CD8-positive, alpha-beta memory T cell (primary cell): ENCODE measurements at places on chromosomes 3 and 15.

- H3K27ac ChIP-seq: no peak overlapping the region
- no peak for DNase-seq
- H3K27me3 ChIP-seq: no peaks in the 10 kb centered on the region
Measured at GRCh38 chr3:111676211-111677006, 81.3 kb upstream of the ZBED2 start.

GRCh38 chr3:174162550-174162949, 696.6 kb upstream of the NAALADL2 start:
- no peak overlapping the region for H3K27ac ChIP-seq
- no peaks in the 10 kb centered on the region for H3K27me3 ChIP-seq
- no peak overlapping the region for H3K4me3 ChIP-seq
- H3K4me1 ChIP-seq: no peaks in the 10 kb centered on the region

GRCh38 chr3:69324362-69325025, 61.4 kb downstream of the FRMD4B start:
- no peak for DNase-seq
- peaks cover 24% of the 10 kb centered on the region for H3K4me1 ChIP-seq
- H3K27ac ChIP-seq: no peak overlapping the region
- no peaks in the 10 kb centered on the region for H3K36me3 ChIP-seq
- no peak overlapping the region for H3K4me3 ChIP-seq
- no peaks in the 10 kb centered on the region for H3K27me3 ChIP-seq

- no peak overlapping the region for H3K4me3 ChIP-seq
- H3K27ac ChIP-seq: no peak overlapping the region
- H3K36me3 ChIP-seq: no peaks in the 10 kb centered on the region
- no peaks in the 10 kb centered on the region for H3K4me1 ChIP-seq
Measured at GRCh38 chr3:70943886-70944285, 631.4 kb upstream of the MDFIC2 start.

- no peaks in the 10 kb centered on the region for H3K36me3 ChIP-seq
- H3K4me1 ChIP-seq: no peaks in the 10 kb centered on the region
- DNase-seq: no peak
- no peaks in the 10 kb centered on the region for H3K27me3 ChIP-seq
- H3K27ac ChIP-seq: no peak overlapping the region
Measured at GRCh38 chr3:165852711-165853110, 15.5 kb upstream of the BCHE start.

- no peaks in the 10 kb centered on the region for H3K4me1 ChIP-seq
- DNase-seq: no peak
- H3K36me3 ChIP-seq: peaks cover 42% of the 10 kb centered on the region
- no peak overlapping the region for H3K4me3 ChIP-seq
- no peak overlapping the region for H3K27ac ChIP-seq
Measured at GRCh38 chr3:122538956-122539490, 24.3 kb upstream of the KPNA1 start.

GRCh38 chr3:196458063-196458462, 25.8 kb upstream of the UBXN7 start:
- no peak for DNase-seq
- H3K4me1 ChIP-seq: no peaks in the 10 kb centered on the region
- H3K27me3 ChIP-seq: no peaks in the 10 kb centered on the region
- no peak overlapping the region for H3K27ac ChIP-seq
- no peak overlapping the region for H3K4me3 ChIP-seq
- H3K36me3 ChIP-seq: no peaks in the 10 kb centered on the region

GRCh38 chr3:172270557-172271166, 177.6 kb downstream of the GHSR start:
- H3K27ac ChIP-seq: no peak overlapping the region
- H3K27me3 ChIP-seq: no peaks in the 10 kb centered on the region
- no peaks in the 10 kb centered on the region for H3K36me3 ChIP-seq
- no peak overlapping the region for H3K4me3 ChIP-seq
